ENCODE measurements at places on chromosomes 1 and 21.

DNA sequence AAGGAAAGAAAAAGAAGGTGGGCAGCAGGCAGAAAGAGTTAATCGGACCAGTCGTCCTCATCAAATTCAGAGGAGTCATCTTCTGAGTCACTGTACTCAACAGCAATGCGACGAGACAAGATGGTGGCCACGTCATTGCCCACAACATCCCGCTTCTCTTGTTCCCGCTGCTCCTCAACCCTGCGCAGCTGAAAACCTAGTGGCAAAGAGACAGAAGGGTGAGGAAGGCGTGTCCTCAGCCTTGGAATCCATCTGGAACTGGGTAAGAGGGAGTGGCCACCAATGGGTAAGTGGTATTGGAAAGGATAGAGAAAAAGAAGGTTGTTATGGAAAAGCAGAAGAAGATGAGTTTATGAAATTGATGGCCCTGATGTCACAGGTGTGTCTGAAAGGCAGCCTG, 15.7 kb downstream of the GPR3 start:
- no peak for DNase-seq

DNA sequence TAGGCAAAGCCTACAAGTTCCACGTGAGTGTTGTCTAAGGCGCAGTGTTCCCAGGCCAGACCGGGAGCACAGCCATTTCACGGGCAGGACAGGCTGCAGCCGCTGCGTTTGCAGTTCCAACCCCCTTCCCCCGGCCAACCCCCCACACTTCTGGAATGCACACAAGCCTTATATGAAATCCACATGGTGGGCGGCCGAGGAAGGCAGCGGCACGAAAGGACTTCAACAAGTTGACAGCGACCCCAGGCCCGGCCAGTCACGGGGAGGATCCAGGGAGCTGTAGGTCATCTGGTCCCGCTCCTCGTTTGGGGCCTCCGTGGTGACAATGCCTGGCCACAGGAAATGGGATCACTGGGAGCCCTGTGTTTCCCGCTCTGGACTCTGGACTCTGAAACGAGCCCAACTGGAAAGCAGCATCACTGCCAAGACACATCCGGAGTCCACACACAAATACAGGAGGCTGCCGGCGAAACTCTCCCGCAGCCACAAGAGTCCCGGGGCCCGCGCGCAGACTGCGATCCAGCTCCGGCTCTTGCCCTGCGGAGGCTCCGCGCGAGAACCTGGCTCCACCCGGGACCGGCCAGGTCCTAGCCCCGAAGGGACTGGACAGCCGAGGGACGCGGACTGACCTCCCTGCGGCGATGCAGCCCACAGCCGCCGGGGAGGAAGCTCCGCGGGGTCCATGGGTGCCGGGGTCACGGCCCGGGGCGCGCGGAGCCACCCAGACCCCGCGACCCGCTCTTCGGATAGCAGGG, 794 bp downstream of the NID1 start:
- DNase-seq = peak; percentile 36

GRCh38 chr1:53147174-53147573, 4.7 kb upstream of the SLC1A7 start:
- DNase-seq = no peak

GRCh38 chr1:61680500-61680899, 44.4 kb downstream of the TM2D1 start:
- no peak for DNase-seq

GRCh38 chr1:63861052-63861691, 87.4 kb downstream of the ROR1 start:
- DNase-seq = no peak

GRCh38 chr1:46411010-46411405, 16.9 kb downstream of the FAAH start:
- no peak for DNase-seq

- DNase-seq = no peak
Observed at GRCh38 chr1:234176000-234176399, 197.3 kb upstream of the COA6 start.

- no peak for DNase-seq
Observed at GRCh38 chr1:33791251-33791650, 72.6 kb upstream of the HMGB4 start.

DNA sequence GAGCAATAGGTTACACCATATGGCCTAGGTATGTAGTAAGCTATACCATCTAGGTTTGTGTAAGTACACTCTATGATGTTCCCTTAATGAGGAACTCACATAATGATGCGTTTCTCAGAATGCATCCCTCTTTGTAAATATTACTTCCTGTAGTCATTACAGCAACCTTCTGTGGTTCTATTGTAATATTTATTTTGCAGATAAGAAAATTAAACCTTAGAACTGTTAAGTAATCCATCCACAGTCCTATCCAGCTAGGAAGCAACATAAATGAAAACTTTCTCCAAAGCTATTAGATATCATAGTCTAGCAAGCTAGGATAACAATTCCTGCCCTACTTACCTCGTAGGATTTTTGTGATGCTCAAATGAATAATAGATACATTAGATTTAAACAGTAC, 88.7 kb downstream of the WLS start:
- DNase-seq = no peak

Measured in A549 (cell line).